Activated T-helper 2 cell treated with anti-CD3 and anti-CD28 coated beads, Interferon-gamma antibody, Interleukin-2, Interleukin-4, amounts not matched to agents 10 μg/mL and 5 μg/mL and 100 μg/mL, durations not matched to agents 14 hours and 24 hours and 36 hours (primary cell): ENCODE measurements at places on chromosomes 3 and 15. TPM values are rescaled to one million over a fixed set of nuclear protein-coding genes. Genes with fewer than 3 reads are reported as not detected.
A peak's percentile ranks its signal among the peaks of the same experiment; 100 is the strongest.

DNA sequence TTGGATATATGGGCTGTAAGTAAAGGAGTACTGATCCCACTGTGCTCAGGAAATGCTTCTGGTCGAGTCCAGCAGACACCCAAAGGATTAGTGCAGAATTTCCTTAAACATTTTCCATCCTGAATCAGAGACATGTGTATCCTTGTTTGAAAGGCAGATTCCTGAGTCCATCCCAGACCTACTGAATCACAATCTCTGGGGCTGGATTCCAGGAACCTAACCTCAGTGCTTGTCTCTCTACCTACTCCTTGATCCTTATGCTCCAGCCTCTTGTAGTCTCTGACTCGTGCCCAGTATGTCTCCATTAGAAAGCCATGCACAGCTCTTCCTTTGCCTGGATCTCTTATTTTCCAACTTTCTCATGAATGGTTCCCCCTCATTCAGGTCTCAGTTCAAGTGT is 585.8 kb downstream of the NLGN1 start:
- no peak for DNase-seq

DNA sequence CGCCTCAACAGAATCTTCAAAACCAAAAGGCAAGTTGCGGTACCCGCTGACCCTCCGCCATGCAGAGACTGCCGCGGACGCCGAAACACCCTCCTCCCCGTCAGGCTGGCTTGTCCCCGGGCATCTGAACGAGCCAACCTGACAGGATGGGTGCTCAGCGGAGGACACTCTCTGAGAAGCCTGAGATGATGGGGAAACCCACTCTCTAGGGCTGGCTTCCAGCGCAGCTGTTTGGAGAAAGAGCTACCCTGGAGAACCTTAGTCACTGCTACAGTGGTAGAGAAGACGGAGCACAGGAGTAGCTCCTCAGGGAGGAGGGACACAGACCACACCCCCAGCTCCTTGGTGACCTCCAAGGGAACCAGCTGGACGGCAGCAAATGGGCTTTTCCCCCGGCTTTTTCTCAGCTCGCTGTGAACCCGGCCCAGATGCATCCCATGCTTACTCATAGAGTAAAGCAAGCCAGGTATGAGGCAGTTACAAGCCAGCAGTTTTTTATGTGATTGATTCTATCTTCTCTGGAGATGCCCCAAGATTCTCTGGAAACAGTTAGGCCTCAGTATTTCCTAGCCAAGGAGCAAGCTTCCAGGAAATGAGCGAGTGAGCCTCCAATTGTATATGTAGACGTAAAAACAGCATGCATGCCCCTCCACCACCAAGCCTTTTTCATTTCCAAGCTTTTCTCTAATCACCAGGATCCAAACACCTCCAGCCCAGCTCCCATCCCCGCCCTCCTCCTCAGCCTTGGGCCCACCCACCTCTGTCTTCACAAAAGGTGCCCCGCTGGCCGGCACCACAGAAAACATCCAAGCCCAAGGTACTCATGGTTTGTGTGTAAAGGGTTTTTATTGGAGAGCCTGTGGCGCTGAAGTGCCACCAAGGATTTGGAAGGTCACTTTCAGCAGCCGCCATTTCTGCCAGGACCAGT is 38.7 kb downstream of the FAM174B start:
- DNase-seq, result no peak

Gene RLBP1
- total RNA-seq, result 0.21 and 0.52 TPM in 2 replicates

DNA sequence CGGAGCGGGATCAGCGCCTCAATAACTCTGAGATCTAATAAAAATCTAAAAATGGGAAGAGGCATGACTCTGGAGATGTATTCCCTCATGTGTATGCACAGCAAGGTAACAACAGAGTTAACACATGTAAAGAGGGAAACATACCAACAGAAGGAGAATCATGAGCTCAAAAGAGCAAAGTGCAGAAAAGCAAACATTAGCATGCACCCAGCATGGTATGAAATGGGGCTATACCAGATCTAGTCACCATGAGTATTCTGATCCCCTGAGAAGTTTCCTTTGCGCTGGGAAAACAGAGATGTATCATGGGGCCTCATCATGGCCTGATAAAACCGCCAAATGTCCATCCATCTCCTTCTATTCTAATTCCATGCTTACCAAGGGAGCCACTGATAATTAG is 129.1 kb downstream of the GLDN start:
- DNase-seq, result no peak

DNA sequence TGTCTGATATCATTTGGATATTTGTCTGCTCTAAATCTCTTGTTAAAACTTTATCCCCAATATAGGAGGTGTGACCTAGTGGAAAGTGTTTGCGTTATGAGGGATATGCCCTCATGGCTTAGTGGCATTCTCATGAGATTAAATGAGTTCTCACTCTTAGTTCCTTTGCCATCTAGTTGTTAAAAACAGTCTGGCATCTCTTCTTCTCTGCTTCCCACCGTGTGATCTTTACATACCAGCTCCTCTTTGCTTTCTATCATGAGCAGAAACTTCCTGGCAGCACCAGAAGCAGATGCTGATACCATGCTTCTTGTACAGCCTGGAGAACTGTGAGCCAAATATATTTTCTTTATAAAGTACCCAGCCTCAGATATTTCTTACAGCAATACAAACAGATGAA is 33.0 kb downstream of the NLGN1 start:
- no peak for DNase-seq

DNA sequence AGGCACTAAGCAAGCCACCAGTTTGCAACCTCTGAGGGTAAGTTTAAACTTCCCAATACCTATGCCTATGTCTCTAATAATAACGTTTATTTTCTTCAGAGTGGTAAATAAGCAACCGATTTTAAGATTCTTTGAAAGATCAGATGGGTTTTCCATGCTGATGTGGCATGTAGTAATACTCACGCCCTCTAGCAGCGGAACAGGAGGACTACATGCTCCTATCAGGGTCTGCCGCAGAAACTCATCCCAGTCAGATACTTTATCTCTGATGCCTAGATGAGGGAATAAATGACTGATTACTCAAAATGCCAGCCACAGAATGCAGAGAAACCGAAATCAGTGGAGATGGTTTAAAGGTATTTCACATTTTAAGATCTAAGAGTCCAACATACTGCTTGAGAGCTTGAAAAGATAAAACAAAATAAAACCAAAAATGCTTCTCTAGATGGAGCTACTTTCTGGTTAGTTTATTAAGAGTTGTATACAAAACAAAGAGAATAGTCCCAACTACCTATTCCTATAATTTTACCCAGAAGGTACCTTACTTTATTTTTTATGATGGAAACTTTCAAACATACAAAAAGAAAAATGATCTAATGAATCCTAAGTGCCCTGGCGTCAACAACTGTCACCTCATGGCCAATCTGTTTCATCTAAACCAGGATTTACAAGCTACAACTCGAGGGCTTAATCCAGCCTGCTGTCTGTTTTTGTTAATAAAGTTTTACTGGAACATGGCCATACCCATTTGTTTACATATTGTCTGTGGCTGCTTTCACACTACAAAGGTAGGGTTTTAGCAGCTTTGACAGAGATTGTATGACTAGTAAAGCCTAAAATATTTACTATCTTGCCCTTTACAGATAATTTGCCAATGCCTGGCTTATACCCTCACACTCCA is 37.5 kb upstream of the STIMATE start:
- DNase-seq, result peak; percentile 23

DNA sequence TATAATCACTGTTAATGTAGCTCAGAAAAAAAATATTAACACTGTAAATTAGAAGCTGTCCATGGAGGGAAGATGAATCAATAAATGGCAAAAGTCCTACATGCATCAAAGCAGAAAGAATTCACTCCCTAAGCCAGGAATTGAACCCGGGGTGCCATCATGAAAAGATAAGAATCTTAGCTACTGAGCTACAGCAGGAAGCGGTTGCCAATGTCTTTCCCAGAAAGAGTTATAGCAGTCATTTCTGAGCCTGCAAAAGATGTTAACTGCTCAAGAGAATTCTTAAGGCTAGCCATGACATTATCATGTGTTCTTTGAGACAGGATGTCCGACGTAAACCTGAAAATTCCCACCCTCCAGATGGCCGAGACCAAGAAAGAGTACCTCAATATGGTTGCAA is 47.4 kb upstream of the MKRN3 start:
- no peak for DNase-seq

GRCh38 chr15:25416693-25417092 is 22.1 kb downstream of the UBE3A start:
- DNase-seq, result no peak

Gene SPINT1
- total RNA-seq, result 22.5 and 24.5 TPM in 2 replicates

GRCh38 chr15:63473007-63473748 is 31.2 kb upstream of the USP3 start:
- DNase-seq, result no peak

DNA sequence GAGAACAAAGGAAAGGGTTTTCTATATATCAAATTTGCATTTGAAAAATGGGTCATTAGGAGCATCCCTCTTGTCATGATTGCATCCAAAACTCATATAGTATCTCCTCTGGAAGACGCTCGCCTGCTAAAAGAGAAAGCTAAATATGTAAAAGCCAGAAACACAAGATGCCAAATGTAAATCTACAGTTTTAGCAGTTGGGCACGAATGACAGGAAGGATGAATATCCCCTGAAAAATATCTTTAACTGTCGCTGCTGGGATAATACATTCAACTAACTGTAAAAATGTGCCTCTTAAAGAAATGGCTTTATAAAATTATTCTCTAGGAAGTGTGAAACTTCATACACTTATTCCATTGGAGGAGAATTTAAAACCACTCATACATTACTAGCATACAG is 101.7 kb downstream of the DCLK3 start:
- no peak for DNase-seq

Gene VEPH1
- total RNA-seq, result not detected in 2 replicates

Gene C2CD4A
- not detected in 2 replicates for total RNA-seq

- no peak for DNase-seq
Measured at GRCh38 chr3:115081444-115081843, 65.6 kb downstream of the ZBTB20 start.

Gene TPRA1
- total RNA-seq, result 36.0 and 37.1 TPM in 2 replicates

DNA sequence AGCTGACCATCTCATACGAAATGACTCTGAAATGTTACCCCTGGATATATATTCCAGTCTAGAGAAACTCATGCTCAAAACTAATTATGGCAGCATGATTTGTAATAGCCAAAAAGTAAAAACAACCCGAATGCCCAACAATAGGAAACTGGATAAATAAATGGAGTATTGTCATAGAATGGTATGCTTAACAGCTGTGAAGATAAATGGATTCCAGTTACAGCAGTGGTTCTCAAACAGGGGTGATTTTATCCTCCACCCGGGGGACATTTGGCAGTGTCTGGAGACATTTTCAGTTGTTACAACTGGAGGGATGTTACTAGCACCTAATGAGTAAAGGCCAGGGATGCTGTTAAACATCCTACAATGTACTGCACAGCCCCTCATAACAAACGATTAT is 52.3 kb upstream of the PIAS1 start:
- DNase-seq, result no peak

GRCh38 chr3:64627471-64628321 is 60.1 kb downstream of the ADAMTS9 start:
- no peak for DNase-seq

DNA sequence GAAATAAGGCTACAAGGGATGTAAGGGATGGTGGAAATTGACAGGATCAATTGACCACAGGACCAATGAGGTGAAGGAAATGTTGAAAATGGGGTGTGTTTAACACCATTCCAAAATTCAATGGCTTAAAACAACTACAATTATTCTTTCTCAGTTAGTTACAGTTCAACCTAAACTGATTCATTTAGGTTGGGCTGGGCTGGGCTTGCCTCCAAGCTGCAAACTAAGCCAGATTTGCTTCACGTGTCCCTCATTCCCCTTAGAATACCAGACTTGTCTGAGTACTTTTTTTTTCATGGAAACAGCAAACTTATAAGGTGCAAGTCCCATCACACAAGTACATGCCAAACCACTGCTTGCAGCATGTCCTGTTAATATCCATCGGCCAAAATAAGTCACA is 280.1 kb downstream of the NEK10 start:
- no peak for DNase-seq

DNA sequence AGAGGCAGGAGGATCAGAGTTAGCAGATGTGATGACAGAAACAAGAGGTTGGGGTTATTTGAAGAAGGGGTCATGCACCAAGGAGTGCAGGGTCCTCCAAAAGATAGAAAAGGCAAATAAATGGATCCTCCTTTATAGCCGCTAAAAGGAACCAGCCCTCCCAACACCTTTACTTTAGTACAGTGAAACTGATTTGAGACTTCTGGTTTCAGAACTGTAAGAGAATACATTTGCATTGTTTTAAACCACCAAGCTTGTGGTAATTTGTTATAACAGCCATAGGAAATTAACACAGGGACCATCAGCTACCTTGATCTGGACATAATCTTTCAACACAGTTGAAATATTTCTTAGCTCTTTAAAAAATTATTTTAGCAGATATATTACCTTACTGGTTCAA is 166.6 kb downstream of the TIGIT start:
- DNase-seq, result no peak

- DNase-seq, result no peak
Measured at GRCh38 chr3:137026701-137027100, 68.9 kb downstream of the IL20RB start.

- no peak for DNase-seq
Measured at GRCh38 chr3:124611520-124611919, 118.7 kb upstream of the UMPS start.

DNA sequence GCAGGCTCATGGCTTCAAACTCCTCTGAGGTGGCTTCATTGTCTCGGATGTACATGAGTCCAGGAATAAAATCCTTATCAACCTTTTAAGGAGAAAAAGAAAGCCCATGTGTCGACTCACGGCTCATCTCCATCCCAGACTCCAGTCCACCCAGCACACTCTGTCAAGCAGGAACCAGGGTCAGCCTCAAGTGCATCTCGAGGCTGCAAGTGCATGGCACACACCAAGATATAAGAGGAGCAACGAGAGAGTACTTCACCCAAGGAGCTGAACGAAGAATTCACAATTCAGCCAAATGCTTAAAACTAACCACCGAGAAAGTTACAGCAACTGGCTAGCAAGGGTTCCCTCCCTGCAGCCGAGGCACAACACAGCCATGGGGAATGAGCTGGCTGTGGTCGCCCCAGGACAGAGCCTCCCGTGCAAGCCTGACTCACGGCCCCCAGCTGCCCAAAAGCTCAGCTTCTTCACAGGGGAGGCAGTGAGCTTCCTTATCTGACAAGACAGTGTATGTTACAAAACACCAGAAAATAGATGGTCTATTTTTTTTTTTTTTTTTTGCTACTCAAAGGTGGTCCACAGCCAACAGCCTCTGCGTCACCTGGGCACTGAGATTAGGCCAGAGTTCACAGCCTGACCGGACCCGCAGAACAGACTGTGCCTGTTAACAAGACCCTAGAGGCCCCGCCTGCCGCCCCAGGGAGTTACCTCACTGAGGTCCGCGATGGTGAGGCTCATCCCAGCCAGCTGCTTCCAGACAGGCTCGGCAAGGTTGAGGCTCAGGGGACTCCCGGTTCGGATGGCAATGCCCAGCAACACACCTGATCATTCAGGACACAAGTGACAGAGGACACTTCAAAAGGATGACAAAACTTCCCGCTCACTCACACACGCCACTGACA is 15.9 kb upstream of the OCA2 start:
- no peak for DNase-seq

Gene MINDY4B
- not detected in 2 replicates for total RNA-seq

GRCh38 chr3:54356261-54357045 is 234.1 kb downstream of the CACNA2D3 start:
- no peak for DNase-seq
